Renal pelvis (tissue), 12 donors: ENCODE measurements at places on chromosomes 5 and 9. TPM values are rescaled to one million over a fixed set of nuclear protein-coding genes. Genes with fewer than 3 reads are reported as not detected.
A peak's percentile ranks its signal among the peaks of the same experiment; 100 is the strongest.

DNA sequence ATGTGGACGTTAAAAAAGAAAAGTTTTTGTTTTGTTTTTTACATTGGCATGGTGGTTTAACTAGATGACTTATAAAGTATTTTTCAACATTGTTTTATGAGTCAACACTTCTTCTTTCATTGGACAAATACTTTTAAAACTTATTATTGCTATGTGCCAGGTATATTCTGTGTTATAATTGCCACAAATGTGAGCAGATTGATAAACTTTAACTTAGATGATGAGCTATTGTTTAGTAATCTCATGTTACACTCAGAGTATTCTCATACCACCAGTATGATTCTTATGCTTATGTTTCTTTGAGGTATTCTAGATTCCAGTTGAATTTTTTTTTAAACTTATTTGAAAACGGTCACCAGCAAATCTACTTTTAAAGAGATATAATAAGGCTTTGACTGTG is 60.3 kb downstream of the RASA1 start:
- no peak for DNase-seq

DNA sequence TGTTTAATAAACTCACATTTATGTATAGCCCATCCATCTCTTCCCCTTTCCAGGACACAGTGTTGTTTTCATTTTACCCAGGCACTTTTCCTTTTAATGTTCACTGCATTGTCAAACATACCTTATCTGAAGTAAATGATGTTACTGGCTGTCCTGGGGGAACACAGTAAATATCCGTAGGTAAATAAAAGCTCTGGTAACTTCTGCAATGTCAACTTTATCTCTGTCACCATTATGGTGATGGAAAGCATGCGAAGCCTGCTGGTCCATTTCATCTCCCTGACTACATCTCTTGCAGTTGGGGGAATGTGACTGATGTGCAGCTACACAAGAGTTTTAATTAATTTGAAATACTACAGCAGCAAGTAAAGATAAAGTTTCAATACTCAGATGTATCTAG is 1162.1 kb upstream of the SEMA6A start:
- DNase-seq: no peak

- no peak for DNase-seq
Observed at GRCh38 chr9:127396253-127396807, 639 bp upstream of the SLC2A8 start.

DNA sequence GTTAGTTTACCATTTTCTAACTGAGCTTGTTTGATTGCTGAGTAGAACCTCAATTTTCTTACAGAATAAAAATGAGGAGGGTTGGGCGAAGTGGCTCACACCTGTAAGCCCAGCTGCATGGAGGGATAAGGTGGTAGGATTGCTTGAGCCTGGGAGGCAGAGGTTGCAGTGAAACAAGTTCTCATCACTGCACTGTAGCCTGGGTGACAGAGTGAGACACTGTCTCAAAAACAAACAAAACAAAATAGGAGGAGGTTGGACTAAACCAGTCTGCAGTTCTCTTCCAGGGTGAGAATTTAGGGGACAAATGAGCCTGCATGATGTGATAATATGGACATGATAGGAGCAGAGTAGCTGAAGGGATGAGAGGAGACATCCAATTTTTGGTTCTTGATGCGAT is 57.3 kb downstream of the SLC27A6 start:
- DNase-seq: no peak

Gene TMC1
- 1.3 TPM for polyA plus RNA-seq

GRCh38 chr5:134525683-134526482 is 413 bp downstream of the JADE2 start:
- peak; percentile 85 for DNase-seq

Gene SPATA31C2
- 0.41 TPM for polyA plus RNA-seq

DNA sequence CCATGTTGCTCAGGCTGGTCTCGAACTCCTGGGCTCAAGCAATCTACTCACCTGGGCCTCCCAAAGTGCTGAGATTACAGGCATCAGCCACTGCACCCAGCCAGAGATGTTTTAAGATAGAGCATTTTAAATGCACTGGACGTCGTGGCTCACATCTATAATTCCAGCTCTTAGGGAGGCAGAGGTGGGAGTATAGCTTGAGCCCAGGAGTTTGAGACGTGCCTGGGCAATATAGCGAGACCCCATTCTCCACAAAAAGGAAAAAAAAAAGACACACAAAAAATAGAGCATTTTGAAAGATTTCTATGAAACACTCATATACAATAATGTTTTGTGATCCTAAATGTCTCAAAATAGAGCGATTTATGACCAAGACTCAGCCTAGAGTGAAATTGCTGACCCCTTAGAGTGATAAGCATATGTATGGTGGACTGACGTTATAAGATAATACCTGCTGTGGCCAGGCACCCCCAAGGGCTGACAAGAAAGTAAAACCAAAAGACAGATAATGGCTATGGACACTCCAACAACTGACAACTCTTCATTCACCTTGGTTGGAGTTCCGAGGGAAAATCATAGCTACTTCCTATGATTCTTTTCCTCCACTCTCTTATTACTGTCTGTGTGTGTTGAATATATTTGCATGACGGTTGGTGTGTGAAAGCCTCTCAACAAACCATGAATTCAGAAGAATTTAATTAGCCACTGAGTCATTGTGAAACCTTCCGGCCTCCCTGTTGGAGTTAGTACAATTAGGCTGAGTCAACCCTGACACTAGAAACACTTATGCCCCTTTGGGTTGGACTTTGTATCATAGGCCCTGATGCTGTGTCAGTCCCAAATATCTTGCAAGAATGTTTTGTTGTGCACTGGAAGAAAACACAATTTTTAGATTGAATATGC is 526.5 kb upstream of the NUDT12 start:
- DNase-seq: no peak
